Stimulated activated CD4-positive, alpha-beta T cell treated with anti-CD3 and anti-CD28 coated beads, TNF-alpha, amount 100 ng/mL, for 1 hour (primary cell): ENCODE measurements at places on chromosomes 7 and 10.
A peak's percentile ranks its signal among the peaks of the same experiment; 100 is the strongest.

DNA sequence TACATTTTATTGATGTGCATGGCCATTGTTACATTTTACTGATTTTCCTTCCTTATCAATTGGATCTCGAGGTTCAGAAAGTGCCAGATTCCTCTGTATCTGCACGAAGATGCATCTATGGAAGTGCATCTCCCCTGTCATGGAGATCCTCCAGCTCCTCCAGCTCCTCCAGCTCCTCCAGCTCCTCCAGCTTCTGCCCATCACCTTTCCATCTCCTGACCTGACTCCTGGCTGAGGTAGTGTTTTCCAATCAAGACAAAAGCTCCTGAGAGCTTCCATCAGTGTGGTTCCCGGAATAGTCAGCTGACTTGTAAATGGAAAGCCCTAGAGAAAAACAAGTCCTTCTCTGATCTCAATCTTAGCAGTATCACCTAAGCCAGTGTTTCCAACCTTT lies 90.8 kb upstream of the KLF6 start:
- DNase-seq = no peak

- DNase-seq = no peak
These were observed 3.6 kb downstream of the TSPAN14 start for GRCh38 chr10:80457554-80458262.

GRCh38 chr10:71243756-71244395 lies 31.5 kb downstream of the UNC5B start:
- DNase-seq = no peak

DNA sequence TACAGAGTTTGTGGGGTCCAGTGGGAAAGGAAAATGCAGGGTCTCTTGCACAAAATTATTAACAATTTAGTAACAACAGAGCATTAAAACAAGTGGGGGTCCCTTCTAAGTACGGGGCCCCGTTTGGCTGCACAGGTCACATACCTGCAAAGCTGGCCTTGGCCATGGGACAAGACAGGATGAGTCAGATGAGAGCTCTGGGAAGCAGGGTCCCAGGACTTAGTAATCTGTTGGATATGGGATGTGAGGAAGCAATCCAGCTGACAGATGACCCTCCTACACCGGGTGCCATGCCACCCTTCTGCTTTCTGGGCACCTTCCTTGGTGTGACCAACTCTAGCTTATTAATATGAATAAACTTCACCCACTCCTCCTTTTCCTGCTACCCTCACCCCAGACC lies 3.2 kb upstream of the DUSP5 start:
- DNase-seq = no peak

GRCh38 chr7:15326044-15326644 lies 235.7 kb downstream of the AGMO start:
- no peak for DNase-seq

- no peak for DNase-seq
These were observed 17.3 kb downstream of the CFAP46 start for GRCh38 chr10:132925071-132925561.

DNA sequence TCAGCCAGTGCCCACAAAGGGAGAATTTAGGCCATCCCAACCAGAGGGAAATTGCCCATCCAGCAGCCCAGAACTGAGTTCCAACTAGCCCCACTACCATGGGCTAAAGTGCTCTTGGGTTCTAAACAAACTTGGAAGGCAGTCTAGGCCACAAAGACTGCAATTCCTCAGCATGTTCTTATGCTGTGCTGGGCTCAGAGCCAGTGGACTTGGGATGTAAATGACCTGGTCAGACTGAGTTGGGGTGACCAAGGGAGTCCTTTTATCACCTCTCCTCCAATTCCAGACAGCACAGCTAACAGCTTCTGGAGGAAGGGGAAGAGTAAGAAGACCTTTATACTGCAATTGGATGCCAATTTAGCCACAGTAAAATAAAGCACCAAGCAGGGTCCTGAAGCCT lies 607.2 kb upstream of the KCND2 start:
- DNase-seq = no peak

DNA sequence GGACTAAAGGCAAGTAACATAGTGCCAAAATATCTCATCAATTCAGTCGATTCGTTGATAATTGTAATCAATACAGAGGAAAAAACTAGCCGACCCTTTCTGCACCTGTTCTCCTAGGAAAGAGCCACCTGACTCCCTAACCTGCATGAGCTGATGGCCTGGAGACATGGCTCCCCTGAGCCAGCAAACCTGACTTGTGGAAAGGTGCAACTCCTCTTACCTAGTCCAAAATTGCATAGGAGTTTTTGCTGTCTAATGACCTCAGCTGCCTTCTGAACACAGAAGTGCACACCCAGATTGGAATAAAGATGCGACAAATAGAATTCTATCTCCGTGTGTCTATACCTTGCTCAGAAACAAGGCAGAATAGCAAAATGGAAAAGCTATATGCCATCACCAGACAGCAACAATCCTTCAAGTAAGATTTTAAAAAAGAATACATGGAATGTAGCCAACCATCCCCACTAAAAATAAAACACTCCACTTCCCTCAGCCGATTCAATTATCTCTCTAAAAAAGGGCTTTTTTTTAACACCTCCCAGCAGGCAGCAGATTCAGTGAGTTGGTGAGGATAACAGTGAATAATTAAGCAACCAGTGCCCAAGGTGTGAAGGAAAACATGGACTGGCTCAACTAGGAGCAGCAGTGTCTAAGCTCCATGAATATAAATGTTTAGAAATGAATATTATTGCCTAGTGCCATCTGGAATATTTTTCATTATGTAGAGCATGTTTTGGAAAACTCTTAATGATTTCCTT lies 26.6 kb upstream of the LMTK2 start:
- no peak for DNase-seq

- DNase-seq = no peak
These were observed 181.8 kb downstream of the GLI3 start for GRCh38 chr7:42055171-42055570.

- no peak for DNase-seq
These were observed 174.3 kb downstream of the LCOR start for GRCh38 chr10:97006364-97006763.

DNA sequence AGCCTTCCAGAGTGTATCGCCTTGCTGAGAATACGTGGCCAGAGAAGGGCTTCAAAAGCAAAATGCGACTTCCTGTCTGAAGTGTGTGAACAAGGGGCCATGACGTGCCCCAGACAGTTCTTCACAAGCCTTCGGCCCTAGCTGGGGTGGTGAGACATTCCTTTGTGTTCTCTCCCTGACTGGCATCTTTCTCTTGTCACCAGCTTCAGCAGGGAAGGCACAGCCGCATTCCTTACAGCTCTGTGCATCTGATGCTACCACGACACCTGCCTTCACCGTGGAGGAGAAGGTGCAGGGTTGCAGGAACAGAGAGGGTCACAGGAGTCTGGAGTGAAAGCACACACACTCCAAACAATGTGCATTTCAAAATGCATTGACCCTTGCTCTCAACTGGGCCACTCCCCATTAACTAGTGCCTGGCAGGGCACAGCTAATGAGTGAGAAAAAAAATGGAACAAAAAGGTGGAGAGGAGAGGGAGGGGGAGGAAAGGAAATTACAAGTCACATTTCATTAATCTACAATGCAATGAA lies 93.4 kb downstream of the GPR26 start:
- DNase-seq = no peak

- no peak for DNase-seq
These were observed 28.6 kb downstream of the CTTNBP2 start for GRCh38 chr7:117844678-117845077.

DNA sequence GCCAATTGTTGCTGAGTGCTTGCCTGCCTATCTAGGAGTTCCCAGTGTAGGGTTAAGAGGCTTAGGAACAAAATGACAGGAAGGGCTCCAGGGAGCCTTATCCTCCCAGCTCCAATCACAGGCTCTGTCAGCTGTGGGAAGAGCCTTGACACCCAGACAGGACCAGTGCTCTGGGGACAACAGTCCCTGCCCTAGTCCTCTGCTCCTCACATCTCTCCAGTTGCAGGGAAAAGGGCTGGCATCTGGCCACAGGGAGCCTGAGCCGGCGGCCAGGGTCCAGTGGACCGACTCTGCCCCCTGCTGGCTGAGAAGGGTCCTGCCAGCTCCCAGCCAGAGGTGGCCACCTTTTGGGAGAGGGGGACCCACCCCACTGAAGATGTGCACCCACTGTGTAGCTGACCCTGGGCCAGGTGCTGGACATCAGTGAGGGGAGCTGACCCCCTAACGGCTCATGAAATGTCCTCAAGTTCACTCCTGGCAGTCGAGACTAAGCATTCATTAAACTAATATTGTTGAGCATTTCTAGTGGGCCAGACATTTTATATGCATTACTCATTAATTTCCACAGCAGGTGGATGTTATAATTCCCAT lies 17.6 kb downstream of the DNAJB12 start:
- DNase-seq = peak; percentile 41

DNA sequence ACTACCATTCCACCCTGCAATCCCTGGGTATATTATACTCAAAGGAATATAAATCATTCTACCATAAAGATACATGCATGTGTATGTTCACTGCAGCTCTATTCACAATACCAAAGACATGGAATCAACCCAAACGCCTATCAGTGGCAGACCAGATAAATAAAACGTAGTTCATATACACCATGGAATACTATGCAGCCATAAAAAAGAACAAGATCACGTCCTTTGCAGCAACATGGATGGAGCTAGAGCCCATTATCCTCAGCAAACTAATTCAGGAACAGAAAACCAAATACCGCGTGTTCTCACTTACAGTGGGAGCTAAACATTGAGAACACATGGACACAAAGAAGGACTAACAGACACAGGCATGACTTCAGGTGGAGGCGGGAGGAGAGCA lies 138.3 kb downstream of the DYNC2I1 start:
- DNase-seq = no peak

GRCh38 chr10:77139252-77140160 lies 498.1 kb downstream of the KCNMA1 start:
- no peak for DNase-seq

GRCh38 chr7:1349351-1349761 lies 109.9 kb downstream of the MICALL2 start:
- DNase-seq = no peak
